Head of caudate nucleus (tissue), 42 donors: ENCODE measurements at places on chromosomes 6 and 20.

GRCh38 chr20:43983359-43983758 lies 68.7 kb downstream of the TOX2 start:
- DNase-seq: no peak

DNA sequence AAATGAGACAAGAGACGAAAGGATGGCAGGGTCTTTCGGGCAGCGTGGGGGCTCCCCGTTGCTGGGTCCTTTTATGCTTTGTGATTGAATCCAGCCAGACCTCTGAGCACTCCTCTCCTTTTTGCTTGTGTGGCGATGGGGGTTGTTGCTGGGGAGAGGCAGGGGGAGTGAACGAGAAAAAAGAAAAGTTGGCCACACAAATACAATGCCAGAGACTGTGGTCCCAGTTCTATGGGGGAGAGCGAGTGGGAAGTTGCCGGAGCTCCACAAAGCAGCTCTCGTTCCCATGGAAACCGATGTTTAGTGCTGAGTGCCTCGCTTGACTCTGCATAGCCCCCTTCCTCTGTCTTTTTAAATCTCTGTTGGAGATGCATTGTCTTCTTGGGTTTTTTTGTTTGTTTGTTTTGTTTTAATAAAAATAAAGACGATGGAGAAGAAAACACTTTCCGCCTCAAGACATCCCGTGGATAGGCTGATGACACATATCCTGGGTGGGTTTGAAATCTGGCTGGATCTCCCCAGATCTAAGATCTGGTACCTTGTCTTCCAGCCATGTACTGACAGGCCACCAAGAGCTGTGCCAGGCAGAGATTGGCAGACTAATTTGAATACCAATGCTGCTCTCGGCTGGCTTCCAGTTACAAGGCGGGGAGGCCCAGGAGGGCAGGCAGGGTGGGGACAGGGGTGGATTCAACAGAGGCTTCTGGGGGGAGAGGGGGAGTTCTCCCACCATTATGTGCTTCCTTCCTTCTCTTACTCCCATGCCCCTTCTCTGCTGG lies 529.3 kb downstream of the QKI start:
- peak; percentile 80 for DNase-seq

- DNase-seq: no peak
Observed at GRCh38 chr20:58669287-58670006, 18.4 kb downstream of the STX16 start.

DNA sequence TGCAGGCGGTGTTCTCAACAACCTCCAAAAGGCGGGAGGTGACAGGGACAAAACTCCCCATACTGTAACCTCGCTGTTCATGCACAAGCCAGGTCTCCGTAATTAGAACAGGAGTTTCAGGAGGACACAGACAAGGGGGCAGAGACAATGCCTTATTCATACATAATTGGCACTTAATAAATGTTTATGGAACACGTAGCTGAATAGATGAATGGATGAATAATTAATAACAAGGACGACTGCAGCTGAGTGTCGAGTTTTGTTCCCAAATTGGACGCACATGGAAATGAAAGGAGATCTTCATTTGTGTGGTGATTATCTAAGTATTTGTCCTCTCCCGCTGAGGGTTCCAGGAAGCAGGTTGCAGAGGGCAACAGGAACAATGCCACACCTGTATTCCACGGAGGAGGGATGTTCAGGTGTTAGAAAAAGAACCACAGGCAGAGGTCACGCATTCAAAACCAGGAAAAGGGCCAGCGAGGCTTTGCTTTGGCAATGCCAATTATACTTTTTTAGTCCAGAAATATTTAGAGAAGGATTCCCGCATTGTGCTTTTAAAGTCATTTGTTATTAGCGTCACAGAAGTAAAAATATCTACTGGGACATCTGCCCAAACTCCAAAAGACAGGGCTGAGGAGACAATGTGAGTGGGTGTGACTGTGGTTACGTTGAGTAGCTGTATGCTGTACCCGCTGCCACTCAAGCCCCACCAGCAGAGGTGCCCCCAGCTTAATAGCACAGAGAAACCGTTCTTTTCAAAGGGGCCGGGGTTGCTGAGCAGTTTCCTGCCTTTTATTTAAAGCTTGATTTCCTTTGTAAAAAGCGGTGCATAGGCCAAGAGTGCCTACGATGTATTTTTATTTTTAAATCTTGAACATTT lies 123.3 kb downstream of the PXDC1 start:
- DNase-seq: no peak

DNA sequence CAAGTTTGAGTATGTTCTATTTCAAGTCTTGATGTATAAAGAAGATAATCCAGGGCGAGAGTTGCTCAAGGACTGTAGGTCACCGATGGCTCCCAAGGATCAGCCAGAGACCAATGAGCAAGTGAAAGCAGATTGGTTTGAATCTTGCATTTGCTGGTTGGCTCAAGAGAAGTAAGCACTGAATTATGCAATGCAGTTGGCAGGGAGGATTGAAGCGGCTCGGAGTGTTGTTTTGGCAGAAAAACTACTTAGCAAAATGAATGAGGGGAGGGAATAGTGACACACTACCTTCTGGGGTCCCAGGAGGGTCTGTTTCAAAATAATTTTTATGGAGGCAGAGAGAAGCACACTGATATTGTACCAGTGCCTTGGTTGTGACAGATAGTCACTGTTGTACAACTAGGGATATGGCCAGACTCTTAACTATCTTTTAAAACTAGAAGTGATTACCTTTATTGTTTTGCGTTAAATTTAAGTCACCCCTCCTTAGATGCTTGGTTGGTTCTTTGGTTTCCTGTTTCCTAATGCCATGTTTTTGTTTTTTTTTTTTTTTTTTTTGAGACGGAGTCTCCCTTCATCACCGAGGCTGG lies 15.7 kb downstream of the SASH1 start:
- no peak for DNase-seq

- DNase-seq: no peak
Observed at GRCh38 chr6:161338015-161338414, 64.2 kb upstream of the AGPAT4 start.

DNA sequence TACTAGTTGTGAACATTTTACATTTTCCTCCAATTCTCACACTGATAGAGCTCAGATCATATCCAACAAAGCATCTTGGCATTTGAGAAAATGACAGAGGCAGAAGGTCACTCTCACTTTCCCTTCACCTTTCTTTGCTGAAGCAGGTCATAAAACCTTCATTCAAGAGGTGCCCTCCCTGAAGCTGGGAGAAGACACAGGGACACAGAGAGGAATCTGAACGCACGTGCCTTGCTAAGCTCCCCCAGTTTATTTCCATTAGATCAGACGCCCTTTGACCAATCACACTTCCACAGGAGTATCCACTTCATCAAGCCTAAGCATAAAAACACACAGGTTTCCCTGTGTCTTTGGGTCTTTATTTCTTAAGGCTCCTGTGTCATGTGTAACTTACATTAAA lies 9.2 kb upstream of the MBOAT1 start:
- DNase-seq: no peak

- no peak for DNase-seq
Observed at GRCh38 chr20:36251426-36251825, 15.1 kb downstream of the AAR2 start.

GRCh38 chr6:56366141-56366852 lies 118.9 kb upstream of the COL21A1 start:
- no peak for DNase-seq

DNA sequence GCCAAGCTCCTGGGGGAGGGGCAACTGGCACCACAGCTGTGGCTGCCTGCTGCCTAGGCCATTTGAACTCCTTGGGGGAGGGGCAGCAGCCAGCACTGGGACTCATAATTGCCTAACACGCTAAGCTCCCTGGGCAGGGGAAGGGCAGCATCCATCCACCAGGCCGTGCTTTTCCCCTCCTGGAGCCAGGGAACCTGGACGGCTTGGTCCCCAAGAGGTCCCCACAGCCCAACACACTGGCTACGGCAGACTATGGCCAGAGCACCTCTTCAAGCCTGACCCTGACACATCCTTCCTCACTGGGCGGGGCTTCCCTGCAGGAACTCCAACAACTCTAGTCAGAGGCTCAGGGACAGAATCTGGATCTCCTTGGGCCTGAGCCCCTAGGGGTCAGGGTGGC lies 269.4 kb downstream of the RNF144B start:
- DNase-seq: no peak

GRCh38 chr6:150966786-150967185 lies 101.3 kb downstream of the MTHFD1L start:
- no peak for DNase-seq

DNA sequence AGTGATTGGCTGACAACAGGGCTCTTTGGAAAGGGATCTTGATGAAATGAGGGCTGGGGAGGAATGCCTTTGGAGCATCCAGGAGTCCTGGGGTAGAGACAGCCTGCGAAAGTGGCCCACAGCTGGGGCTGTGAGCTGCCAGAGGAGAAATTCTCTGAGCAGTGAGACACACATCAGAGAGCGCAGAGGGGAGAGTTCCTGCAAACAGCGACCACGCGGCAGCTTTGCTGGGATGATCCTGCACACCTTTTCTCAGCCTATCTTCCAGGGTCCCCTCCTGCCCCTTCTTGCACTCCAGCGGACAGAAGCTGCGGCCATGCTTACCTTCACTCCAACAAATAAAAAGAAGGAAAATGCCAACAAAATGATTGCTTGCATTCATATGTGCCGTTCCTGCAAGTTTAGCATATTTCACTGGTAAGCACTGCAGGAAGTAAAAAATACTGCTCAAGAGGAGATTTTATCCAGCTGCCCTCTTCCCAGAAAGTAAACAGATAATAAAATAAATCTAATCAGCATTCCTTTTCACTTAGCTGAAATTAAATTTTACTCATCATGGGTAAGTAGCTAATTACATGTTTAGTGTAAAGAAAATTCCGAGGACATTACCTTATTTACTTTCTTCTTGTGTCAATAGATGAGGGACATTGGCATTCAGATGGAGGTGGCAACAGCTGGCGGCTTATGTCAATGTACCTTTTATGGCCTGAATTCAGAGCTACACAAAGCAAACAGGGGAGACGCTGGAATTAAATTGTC lies 339.9 kb upstream of the ARID1B start:
- DNase-seq: no peak

DNA sequence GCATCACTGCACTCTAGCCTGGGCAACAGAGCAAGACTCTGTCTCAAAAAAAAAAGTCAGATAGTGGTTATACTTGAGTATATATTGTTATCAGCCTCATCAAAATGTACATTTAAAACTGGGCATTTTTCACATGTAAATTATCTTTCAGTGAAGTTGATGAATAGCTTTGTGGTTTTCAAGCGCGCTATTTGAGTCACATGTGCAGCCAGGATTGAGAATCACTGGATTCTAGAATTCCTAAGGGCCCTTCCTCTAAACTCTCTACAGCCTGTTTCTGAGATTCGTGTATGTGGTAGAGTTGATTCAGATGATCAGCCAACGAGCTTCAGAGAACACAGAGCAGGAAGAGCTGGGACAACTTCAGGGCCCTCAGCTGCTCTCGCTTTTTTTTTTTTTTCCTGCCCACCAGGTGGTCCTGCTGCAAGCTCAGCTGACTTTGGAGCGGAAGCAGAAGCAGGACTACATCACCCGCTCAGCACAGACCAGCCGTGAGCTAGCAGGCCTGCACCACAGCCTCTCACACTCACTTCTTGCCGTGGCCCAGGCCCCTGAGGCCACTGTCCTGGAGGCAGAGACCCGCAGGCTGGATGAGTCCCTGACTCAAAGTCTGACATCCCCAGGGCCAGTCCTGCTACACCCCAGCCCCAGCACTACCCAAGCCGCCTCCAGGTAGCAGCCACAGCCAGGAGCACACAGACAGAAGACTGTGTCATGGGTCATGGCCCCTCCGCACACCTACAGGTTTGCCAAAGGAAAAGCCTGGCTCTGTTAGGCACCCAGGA lies 18.3 kb downstream of the C20orf173 start:
- no peak for DNase-seq

- DNase-seq: no peak
Observed at GRCh38 chr6:53014063-53014462, 19.0 kb upstream of the GSTA4 start.

DNA sequence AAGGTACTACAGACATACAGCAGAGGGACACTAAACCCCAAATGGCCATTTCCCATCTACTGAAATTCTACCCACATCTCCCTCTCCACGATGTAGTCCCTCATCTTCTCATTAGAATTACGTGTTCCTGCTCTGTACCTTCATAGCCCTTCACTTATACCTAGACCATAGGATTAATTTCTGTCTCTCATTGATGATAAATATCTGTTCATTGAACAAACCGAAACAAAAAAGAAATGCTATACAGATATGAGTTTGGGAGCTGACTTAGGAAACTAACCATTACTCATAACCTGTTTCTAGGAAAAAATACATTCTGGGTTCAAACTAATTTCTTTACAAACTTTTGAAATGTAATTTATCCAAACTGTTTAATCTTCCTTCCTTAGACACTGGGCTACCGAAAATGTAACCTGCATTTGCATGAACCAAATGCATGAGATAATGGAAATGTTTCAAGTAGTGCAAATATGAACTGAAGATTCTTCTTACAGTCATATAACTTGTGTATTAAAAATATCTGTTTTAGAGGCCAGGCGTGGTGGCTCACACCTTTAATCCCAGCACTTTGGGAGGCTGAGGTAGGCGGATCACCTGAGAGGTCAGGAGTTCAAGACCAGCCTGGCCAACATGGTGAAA lies 85.3 kb downstream of the GJA10 start:
- no peak for DNase-seq

GRCh38 chr20:25013478-25014380 lies 21.2 kb upstream of the APMAP start:
- DNase-seq: peak; percentile 9

- no peak for DNase-seq
Observed at GRCh38 chr20:44021900-44022299, 107.2 kb downstream of the TOX2 start.

DNA sequence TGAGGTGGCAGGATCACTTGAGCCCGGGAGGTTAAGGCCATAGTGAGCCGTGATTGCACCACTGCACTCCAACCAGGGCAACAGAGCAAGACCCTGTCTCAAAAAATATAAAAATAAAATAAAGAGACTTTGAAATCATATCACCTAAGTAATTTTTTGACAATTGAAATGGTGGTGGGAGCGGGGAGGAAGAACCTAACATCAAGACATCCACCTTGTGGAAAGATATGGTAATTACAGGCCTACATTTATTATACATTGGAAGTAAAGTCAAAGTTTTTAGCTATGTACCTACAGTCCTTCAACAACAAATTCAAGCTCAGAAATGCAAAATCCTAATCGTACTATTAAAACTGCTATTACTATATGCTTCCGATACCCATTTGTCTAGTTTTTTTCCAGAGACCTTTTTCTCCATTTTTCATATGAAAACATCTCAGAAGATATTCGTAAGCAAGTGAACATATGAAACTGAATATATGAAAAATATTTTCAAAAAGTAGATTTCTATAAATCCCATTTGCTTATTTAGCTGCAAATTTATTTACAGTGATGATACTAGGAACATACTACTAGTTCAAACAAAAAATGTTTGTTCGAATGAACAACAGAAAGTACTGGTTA lies 83.3 kb downstream of the SYCP2 start:
- DNase-seq: no peak

- no peak for DNase-seq
Observed at GRCh38 chr6:146194434-146194833, 165.6 kb downstream of the GRM1 start.
